ENCODE measurements at places on chromosomes 16 and 17.

GRCh38 chr17:37088459-37088858, 139.7 kb downstream of the AATF start:
- no peak for DNase-seq

- DNase-seq: no peak
These were observed 13.8 kb downstream of the DBF4B start for GRCh38 chr17:44722254-44722653.

- no peak for DNase-seq
These were observed 727 bp upstream of the MBTPS1 start for GRCh38 chr16:84117494-84117843.

DNA sequence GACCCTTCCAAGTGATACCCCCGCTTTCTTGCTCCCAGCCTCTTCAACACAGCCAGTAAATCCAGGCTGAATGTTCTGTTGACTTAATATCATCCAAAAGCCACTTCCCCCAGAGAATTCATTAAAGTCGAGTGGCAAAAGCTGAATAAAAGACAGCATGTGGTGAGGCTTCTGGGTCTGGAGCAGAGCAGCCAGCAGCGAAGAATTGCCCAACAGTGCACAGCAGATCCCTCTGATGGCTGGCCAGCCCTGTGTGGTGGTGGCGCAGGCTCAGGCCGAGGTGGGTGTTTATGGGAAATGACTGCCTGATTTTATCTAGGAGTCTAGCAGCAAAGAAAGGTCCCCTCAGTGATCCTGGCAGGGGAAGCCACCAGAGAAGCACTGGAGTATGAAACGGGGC, 30.3 kb upstream of the RCVRN start:
- no peak for DNase-seq

DNA sequence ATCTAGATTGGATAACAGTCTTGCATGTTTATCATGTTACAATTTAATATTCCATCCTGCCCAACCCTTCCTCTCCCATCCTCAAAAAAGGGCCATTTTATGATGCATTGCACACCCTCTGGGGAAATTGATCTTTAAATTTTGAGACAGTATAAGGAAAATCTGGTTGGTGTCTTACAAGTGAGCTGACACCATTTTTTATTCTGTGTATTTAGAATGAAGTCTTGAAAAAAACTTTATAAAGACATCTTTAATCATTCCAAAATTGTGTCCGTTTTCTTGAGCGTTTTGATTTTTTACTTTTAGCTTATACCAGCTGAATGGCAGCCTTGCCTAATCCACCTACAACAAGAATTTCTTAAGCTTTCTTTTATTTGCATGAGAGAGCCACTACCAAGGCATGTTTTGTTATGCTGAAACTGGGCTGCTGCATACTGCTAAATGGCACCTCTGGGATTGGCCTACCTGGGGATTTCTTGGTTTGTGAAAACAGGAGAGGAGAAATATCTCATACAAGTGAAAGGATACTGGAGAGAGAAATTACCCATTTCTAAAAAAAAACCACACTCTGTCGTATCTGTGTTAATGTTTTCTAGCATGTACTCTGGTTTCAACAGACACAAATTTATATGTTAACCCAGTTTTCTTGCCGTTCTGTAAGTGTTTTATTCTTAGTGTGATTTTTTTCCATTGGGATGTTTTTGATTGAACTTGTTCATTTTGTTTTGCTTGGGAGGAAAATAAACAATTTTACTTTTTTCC, 52.2 kb downstream of the TUBD1 start:
- no peak for DNase-seq

Measured in HepG2 (cell line).